ENCODE measurements at places on chromosomes 5 and 9.

DNA sequence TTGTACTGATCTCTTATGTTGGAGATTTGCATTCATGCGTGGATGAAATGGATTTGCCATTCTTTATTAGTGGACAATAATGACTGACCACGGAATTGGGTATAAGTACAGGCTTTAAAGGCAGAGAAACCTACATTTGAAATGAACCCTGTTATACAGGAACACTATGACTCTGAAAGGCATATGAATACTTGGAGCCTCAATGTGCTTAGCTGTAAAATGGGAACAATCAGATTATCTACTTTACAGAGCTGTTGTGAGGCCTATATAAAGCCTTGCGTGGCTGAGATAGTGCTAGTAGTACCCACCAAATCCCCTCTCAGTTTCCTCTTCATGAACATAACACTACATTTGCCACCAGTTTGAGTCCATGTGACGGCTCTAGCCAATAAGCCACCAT is 18.9 kb upstream of the MGAT1 start:
- no peak for DNase-seq

DNA sequence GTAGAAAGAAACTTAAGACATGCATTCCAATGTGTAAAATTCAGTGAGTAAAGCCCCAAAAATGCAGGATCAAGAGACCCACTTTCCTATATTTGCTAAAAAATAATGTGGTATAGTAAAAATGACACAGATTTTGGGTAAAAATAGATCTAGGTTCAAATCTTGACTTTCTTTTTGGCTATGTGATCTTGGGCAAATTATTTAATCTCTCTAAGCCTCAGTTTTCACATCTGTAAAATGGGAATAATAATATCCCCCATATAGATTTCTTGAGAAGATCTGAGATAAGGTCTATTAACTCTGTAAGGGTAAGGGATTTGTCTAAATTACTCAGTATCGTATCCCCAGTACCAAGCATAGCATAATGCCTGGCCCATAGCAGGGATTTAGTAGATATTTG is 172.3 kb downstream of the CARTPT start:
- DNase-seq: no peak

DNA sequence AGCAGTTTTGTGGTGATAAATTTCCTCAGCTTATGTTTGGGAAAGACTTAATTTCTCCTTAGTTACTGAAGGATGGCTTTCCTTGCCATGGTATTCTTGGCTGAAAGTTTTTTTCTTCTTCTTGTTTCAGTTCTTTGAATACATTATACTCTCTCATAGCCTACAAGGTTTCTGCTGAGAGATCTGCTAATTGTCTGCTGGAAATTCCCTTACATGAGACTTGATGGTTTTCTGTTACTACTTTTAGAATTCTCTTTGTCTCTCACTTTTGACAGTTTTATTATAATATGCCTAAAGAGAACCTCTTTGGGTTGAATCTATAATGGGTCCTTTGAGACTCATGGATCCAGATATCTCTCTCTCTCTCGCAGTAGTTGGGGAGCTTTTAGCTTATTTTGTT is 693.6 kb downstream of the PRELID2 start:
- no peak for DNase-seq

GRCh38 chr5:172454358-172455086 is at the start of gene SH3PXD2B:
Gene SH3PXD2B (minus strand): TSS chr5:172454525. CDS start chr5:172454352, 173 bp downstream.
- no peak for DNase-seq

DNA sequence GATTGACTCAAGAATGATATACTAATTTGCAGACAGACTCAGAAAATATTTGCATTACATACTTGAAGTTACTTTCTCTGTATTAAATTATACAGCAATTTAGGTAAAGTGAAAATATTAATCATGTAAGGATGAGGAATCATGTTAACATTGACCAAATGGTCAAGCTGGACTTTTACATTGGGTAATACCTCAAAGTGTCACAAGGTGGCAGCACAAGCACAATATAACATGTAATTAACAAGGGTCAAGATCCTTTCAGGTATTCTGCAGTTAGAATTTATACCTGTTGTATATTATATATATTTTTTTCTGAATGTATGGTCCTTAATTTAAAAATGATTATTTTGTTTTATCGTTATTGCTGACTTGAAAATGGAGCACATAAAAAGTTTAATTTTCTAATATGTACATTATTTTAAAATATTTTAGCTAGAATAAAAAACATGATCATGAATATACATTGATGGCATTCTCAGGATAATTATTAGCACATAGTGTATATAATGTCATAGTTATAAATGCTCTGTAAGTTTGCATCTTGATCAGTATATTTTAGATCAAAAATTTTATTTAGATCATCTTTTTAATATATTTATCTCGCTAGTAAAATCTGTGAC is 8.6 kb downstream of the HAPLN1 start:
- no peak for DNase-seq

GRCh38 chr9:135023088-135023785 is 64.2 kb upstream of the OLFM1 start:
- DNase-seq: no peak

- no peak for DNase-seq
These were observed 913.1 kb downstream of the EFNA5 start for GRCh38 chr5:106757672-106758071.

GRCh38 chr5:14687023-14687665 is 22.6 kb downstream of the OTULIN start:
- DNase-seq: no peak

GRCh38 chr5:180396926-180397325 is 43.8 kb upstream of the GFPT2 start:
- no peak for DNase-seq

GRCh38 chr5:177333420-177334154 is 17.9 kb downstream of the LMAN2 start:
- DNase-seq: no peak

DNA sequence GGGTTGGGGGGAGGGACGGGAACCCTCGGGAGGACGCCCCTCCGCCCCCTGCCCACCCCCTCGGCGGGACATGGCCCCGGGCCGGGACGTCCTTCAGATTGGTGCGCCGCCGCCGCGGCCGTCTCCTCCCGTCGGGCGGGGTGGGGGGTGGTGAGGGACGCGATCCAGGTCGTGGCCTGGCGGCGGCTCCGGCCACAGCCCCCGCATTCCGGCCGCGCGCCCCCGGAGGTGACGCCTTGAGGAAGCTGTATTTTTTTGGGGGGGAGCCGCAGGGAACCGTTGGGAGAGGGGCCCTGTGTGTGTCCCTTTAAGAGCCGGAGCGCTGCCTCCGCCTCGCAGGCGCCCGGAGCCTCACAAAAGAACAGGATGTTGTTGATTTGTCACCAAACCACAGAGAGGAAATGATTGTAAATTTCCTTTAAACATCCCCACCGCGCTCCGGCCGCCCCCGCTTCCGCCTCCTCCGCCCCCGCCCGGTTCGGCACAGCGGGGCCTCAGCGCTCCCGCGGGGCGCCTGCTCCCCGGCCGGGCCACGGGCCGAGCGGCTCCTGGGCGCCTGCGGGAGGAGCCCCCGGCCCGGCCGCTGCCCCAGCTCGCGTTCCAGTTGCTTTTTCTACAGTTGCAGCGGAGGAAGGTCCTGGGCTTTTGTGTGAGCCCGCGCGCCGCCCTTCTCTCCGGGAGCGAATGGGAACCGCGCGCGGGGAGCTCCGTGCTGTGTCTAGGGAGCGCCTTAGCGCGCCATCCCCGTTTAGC is 32.1 kb upstream of the SPRY4 start:
- peak; percentile 67 for DNase-seq

GRCh38 chr5:63070001-63070400 is 491.4 kb downstream of the LRRC70 start:
- DNase-seq: no peak

- no peak for DNase-seq
These were observed 295.7 kb downstream of the KCNN2 start for GRCh38 chr5:114657342-114658130.

DNA sequence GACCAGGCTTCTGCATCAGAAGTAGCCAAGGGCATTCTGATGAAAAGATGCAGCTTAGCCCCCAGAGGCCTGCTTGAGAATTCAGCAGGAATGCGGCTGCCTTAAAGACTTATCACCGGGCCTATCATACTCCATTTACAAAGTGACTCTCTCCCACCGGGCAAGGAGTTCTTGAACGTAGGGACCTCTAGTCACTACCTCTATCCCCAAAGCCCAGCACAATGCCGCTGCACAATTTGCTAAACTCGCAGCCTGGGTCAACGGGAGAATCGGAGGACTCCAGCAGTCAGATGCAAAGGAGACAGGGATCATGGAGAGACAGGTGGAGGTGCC is 661 bp downstream of the PDCL start:
- no peak for DNase-seq

Measured in central memory CD8-positive, alpha-beta T cell (primary cell).